ENCODE measurements at places on chromosomes 1 and 21. TPM values are rescaled to one million over a fixed set of nuclear protein-coding genes. Genes with fewer than 3 reads are reported as not detected.

GRCh38 chr1:203860396-203861025 lies 888 bp upstream of the SNRPE start:
- peaks cover 9% of the 10 kb centered on the region for H3K4me1 ChIP-seq
- H3K27me3 ChIP-seq, result no peaks in the 10 kb centered on the region
- peak overlapping the region; percentile 78 for H3K4me3 ChIP-seq
- H3K36me3 ChIP-seq, result no peaks in the 10 kb centered on the region
- DNase-seq, result peak; percentile 30

FAM177B gene
- 2.3 TPM for total RNA-seq

GRCh38 chr1:207414606-207415108 lies 39.5 kb upstream of the CR2 start:
- DNase-seq, result no peak
- no peak overlapping the region for H3K27ac ChIP-seq

PLCH2 gene
- 5.7 TPM for total RNA-seq

DNA sequence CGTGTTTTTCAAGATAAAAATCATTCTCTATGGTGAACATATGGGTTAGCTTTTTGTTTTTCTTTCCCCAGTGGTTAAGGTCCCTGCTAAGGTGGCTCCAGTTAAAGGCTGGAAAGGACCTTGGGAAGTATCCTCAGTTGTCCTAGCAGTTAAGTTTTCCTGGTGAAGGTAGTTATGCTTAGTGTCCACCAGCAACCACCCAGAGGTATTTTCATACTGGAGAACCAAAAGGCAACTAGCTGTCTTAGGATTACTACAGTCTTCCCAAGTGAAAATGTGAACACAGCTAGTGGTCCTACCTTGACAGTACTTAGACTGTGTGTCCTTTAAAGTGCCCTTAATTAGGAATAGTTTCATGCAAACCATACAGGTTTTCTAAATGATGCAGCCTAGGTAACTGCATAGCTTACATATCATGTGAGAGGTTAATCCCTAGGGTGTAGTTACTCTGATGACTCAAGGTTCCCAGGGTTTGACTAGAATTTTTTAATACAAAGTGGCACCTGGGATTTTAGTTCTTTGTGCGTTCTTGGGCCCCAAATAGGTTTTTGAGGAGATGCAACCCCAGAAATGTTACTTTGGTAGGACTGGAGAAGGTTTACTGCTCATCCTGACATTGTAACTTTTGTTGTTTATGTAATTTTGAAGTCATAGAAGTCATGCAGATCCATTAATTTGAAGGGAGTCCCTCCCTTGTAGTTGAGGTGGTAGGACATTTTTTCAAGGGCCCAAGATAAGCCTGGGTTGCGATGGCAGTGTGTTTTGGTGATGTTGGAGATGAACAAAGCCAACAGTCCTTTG lies 36.5 kb downstream of the YY1AP1 start:
- no peak overlapping the region for H3K27ac ChIP-seq
- no peak overlapping the region for H3K4me3 ChIP-seq
- no peaks in the 10 kb centered on the region for H3K27me3 ChIP-seq
- no peaks in the 10 kb centered on the region for H3K36me3 ChIP-seq

GRCh38 chr1:223140611-223141405 lies 2.2 kb downstream of the TLR5 start:
- H3K4me1 ChIP-seq, result peaks cover 20% of the 10 kb centered on the region
- H3K27me3 ChIP-seq, result no peaks in the 10 kb centered on the region
- H3K27ac ChIP-seq, result no peak overlapping the region
- no peaks in the 10 kb centered on the region for H3K36me3 ChIP-seq
- DNase-seq, result peak; percentile 41

- no peaks in the 10 kb centered on the region for H3K36me3 ChIP-seq
- no peak overlapping the region for H3K4me3 ChIP-seq
- H3K27ac ChIP-seq, result no peak overlapping the region
- no peaks in the 10 kb centered on the region for H3K4me1 ChIP-seq
- DNase-seq, result no peak
- H3K27me3 ChIP-seq, result no peaks in the 10 kb centered on the region
Observed at GRCh38 chr1:113617438-113618141, 141.7 kb downstream of the PHTF1 start.

SYCP1 gene
- 66.5 TPM for total RNA-seq

VANGL1 gene
- total RNA-seq, result 8.2 TPM

GJB5 gene
- total RNA-seq, result not detected

- no peak for DNase-seq
- H3K27me3 ChIP-seq, result no peaks in the 10 kb centered on the region
- H3K36me3 ChIP-seq, result no peaks in the 10 kb centered on the region
- no peak overlapping the region for H3K27ac ChIP-seq
Observed at GRCh38 chr1:37867784-37868183, 8.4 kb upstream of the MTF1 start.

- H3K27ac ChIP-seq, result peak overlapping the region; percentile 93
- no peaks in the 10 kb centered on the region for H3K27me3 ChIP-seq
- DNase-seq, result peak; percentile 54
- H3K4me3 ChIP-seq, result no peak overlapping the region
- no peaks in the 10 kb centered on the region for H3K36me3 ChIP-seq
- peaks cover 56% of the 10 kb centered on the region for H3K4me1 ChIP-seq
Observed at GRCh38 chr1:2311184-2312032, 79.9 kb downstream of the MORN1 start.

DNA sequence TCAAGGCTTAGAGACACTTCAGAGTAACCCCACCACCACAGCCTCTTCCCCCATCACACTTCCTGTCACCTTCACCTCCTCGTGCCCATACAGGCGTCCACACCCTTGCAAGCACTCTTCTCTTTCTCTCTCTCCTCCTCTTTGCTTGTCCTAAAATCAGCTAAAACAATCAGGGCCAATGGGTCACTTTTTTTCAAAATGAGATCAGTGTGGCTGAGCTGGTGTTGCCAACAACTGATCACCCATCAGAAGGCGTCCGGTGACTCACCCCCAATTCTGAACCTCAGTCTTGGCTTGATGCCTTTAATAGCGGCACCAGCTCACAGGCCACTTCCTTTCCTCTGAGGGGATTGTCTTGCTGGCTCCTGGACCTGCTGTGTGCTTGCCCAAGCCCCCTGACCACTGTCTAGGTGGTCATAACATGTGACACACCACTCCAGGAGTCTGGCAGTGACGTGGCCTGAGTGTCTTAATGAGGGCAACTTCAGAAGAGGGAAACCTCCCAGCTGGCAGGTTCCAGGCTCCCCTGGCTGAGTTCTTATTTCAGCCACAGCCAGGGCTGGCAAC lies 1.6 kb downstream of the DRAXIN start:
- no peak overlapping the region for H3K27ac ChIP-seq
- H3K36me3 ChIP-seq, result no peaks in the 10 kb centered on the region
- no peak for DNase-seq

GRCh38 chr1:82830690-82831380 lies 1030.1 kb downstream of the ADGRL2 start:
- H3K4me1 ChIP-seq, result no peaks in the 10 kb centered on the region
- no peak overlapping the region for H3K27ac ChIP-seq
- no peak for DNase-seq
- no peaks in the 10 kb centered on the region for H3K27me3 ChIP-seq

YIPF1 gene
- 35.9 TPM for total RNA-seq

- no peaks in the 10 kb centered on the region for H3K4me1 ChIP-seq
- no peaks in the 10 kb centered on the region for H3K36me3 ChIP-seq
- H3K4me3 ChIP-seq, result no peak overlapping the region
Observed at GRCh38 chr1:228842094-228842775, 107.0 kb downstream of the RHOU start.

All from testis (tissue), 5 donors.